ENCODE measurements at places on chromosomes 6 and 20.
A peak's percentile ranks its signal among the peaks of the same experiment; 100 is the strongest.

DNA sequence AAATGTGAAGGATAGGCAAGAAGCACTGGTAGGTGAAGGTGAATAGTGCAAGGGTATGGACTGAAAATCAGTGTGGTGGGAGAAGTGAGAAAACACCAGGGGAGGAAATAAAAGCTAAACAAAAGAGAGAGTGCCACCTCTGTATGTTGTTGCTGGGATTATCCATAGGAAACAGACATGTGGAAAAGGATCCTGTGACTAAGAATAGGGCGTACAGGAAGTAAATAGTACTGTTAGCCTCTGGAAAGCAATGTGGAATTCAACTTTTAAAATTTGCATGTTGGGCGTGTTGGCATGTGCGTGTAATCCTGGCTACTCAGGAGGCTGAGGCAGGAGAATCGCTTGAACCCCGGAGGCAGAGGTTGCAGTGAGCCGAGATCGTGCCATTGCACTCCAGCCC is 661.7 kb downstream of the KIF16B start:
- no peak for DNase-seq

DNA sequence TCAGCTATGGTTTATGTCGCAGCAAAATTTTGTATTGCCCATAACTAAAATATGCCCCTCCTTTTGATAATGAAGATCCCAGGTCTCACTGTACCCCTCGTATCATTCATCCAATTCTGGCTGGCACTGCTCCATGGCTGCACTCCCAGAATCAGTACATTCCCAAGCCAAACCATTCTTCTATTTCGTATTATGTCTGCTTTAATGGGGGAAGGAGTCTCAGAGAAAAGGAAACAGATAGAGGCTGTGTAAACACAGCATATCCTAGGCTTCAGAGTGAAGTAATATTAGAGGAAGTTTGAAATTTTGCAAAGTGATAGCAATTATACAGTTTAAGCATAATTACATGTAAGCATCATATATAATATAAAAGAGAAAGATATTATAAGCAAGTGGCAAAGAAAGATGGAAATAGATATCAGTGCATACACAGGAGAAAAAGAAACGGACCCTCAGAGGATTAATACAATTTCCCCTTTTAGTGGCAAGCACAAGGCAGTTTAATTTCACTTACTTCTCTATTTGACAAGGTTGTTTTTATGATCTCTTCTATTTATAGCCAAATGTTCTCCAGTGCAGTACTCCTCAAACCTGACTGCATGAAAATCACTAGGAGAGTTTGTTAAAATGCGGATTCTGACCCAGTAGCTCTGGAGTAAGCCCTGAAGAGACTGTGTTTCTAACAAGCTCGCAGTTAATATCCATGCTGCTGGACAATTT is 56.5 kb upstream of the TENT5A start:
- DNase-seq, result no peak

- DNase-seq, result no peak
These were observed 21.0 kb downstream of the PPARD start for GRCh38 chr6:35363293-35363750.

DNA sequence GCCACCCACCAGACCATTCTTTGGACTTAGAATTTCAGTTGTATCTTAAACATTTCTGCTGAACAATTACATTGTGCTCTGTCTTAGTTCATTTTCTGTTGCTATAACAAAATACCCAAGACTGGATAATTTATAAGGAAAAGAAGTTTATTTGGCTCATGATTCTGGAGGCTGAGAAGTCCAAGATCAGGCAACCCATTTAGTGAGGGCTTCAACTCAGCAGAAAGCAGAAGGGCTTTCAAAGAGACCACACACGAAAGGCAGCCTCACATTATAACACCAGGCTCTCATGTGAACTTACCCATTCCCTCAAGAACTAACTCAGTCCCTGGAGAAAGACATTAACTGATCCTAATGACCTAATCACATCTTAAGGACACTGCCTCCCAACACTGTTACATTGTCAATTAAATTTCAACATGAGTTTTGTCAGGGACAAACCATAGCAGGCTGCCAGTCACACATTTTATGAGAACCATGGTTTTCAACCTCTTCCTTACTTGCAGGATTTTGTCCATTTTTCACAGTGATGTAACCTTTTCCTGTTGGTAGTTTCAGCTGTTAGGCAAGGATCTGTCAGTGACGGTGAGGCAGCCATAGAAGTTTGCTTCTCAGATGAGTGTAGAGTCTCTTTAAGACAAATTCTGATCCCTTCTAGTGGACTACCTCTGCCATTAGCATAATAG is 399.6 kb upstream of the SOX4 start:
- DNase-seq, result no peak

- no peak for DNase-seq
These were observed 78.3 kb upstream of the MMS22L start for GRCh38 chr6:97361286-97361685.

DNA sequence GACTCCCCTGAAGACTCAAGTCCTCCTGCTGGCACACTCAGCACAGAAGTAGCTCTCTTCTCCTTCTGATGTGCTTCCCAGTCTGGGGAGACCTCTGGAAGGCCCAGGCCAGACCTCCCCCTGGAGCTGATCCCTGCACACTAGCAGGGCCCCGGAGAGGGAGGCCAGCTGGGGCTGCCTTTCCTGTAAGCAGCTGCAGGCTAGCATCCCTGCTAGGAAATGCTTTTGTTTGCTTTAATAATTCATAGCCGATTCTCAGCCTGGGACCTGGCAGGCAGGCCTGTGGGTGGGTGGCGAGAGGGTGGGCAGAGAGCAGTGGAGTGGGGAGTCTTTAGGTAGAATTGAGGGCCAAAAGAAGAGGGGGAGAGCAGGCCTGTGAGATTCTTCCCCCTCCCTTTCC is 5.2 kb downstream of the EBF4 start:
- peak; percentile 23 for DNase-seq

GRCh38 chr20:5974531-5974930 is 24.1 kb downstream of the MCM8 start:
- DNase-seq, result no peak

GRCh38 chr6:116894669-116895068 is 17.6 kb downstream of the RFX6 start:
- DNase-seq, result no peak

- DNase-seq, result no peak
These were observed 729.5 kb downstream of the KIF16B start for GRCh38 chr20:15843777-15844176.

GRCh38 chr6:163599684-163600083 is 185.2 kb downstream of the QKI start:
- no peak for DNase-seq

- DNase-seq, result no peak
These were observed 27.8 kb upstream of the PLCB1 start for GRCh38 chr20:8104252-8104651.

DNA sequence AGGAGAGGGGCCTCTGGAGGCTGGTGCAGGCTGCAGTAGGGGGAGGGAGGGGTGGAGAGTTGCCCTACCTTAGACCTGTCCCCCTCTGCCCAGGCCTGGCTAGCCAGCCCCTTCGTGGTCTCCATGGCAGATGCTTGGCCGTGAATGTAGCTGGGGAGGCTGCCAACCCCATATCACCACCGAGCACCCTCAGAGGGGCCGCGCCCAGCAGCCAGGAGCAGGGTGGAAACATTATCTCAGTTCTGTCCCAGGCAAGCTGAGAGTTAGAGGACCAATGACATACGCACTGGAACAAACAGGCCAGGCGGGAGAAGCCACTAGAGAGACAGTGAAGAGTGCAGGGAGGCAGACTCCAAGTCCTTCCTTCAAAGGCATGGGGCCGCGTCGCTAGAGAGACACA is 66.5 kb downstream of the LRFN2 start:
- peak; percentile 74 for DNase-seq

DNA sequence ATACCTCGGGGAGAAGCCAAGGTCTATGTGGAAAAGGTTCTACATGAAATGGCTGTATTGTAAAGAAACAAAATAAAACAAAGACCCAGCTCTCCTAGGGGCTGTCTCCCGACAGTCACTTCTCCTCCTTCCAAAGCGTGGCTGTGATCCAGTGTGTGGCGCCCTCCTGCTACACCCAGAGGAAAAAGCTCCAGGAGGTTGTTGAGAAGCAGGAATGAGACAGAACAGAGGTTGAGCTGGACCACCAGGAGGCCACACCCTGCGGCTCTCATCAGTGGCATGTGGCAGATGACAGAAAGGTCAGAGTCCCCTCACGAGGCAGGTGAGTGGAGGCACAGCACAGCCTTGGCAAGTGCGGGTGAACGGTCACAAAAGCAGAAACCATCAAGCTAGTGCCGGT is 236.0 kb downstream of the TBXT start:
- DNase-seq, result no peak

GRCh38 chr6:41367700-41368099 is 32.3 kb downstream of the NCR2 start:
- peak; percentile 76 for DNase-seq

Measured in DMS79 treated with DMSO at 0.1 percent for 48 hours (cell line).